ENCODE measurements at places on chromosomes 11 and 22.

DNA sequence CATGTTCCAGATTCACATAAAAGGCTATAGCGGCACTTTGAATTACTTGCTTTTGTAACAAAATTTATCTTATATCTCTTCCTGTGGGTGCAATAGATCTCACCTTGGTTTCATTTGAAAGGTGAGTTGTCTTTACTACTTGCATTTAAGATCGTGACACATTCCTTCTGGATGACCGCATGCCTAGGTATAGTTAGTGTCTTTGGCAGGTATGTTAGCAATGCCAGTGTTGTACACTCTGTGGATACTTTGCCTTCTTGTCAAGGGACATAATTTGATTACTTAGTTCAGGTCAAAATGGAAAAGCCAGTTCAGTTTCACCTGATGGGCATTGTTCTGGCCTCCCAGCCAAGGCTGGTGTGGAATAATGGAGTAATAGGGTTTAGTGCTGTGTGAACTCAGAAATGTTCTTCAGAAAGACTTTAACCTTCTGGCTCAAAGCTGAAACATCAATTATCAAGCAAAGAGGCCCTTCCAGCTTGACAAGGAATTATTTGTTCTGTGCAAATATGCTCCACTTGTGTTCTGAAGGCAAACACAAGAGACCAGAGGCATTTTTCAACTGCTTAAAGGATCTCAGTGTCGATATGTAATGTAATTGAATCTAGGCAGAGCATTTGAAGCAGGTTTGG lies 64.6 kb downstream of the AMOTL1 start:
- no peak for DNase-seq

DNA sequence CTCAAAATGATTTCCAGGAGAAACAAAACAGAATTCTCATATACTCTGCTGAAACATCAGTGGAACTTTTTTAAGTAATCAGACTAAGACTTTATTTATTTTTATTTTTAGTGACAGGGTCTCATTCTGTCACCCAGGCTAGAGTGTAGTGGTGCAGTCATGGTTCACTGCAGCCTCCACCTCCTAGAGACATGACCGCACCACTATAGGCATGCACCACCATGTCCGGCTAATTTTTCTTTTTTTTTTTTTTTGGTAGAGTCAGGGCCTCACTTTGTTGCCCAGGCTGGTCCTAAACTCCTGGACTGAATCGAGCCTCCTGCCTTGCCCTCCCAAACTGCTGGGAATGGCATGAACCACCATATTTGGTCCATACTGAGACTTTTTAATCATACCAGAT lies 42.9 kb downstream of the PRDM10 start:
- no peak for DNase-seq

GRCh38 chr11:20501971-20502370 lies 97.4 kb upstream of the SLC6A5 start:
- DNase-seq, result no peak

DNA sequence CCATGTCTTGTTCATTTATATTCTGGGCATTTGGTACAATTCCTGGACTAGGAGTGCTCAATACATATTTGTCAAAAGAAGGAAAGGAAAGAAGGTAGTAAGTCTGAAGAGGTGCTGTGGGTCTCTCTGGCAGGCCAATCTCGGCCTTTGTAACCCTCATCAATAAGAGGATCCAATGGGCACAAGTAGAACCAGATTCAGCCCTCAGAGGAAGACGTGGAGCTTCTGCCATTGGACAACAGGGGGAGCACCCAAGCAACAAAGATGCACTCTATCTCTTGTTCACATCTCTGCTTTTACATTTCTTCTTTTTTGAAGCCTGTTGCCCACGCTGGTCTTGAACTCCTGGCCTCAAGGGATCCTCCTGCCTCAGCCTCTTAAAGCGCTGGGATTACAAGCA lies 2.2 kb upstream of the VPS11 start:
- peak; percentile 44 for DNase-seq

DNA sequence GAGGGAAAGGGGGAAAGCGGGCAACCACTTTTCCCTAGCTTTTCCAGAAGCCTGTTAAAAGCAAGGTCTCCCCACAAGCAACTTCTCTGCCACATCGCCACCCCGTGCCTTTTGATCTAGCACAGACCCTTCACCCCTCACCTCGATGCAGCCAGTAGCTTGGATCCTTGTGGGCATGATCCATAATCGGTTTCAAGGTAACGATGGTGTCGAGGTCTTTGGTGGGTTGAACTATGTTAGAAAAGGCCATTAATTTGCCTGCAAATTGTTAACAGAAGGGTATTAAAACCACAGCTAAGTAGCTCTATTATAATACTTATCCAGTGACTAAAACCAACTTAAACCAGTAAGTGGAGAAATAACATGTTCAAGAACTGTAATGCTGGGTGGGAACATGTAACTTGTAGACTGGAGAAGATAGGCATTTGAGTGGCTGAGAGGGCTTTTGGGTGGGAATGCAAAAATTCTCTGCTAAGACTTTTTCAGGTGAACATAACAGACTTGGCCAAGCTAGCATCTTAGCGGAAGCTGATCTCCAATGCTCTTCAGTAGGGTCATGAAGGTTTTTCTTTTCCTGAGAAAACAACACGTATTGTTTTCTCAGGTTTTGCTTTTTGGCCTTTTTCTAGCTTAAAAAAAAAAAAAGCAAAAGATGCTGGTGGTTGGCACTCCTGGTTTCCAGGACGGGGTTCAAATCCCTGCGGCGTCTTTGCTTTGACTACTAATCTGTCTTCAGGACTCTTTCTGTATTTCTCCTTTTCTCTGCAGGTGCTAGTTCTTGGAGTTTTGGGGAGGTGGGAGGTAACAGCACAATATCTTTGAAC lies 6.8 kb downstream of the MALAT1 start:
- no peak for DNase-seq

DNA sequence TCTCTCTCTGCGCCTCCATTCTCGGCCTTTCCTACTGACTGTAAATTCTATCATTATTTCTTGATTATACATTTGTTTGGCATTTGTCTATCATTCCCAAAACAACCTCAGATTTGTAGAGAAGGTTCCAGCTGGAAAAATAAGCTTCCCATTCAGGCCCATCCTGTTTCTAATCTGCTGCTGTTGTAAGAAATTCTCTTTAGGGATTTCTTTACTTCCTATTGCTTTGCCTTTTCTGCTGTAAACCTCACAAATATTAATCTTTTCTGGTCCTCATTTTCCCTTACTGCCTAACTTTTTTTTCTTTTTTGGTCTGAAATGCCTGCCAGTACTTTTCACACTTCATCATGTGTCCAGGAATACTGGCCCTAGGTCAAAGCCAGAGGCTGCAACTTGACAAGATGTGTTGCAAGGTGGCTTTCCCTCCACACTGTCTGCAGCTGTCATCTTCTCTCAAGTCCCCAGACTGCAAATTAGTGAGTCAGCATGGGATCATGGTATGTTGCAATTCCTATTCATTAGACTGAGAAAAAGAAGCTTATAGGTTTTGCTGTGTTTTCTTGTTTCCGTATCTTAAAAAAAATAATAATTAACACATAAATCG lies 858.7 kb upstream of the CHORDC1 start:
- DNase-seq, result no peak

- DNase-seq, result peak; percentile 37
These were observed at the start of gene PHF21B for GRCh38 chr22:45009606-45010531. TSS of gene PHF21B (minus strand) at chr22:45010005. CDS start at chr22:45009549, 456 bp downstream.
